ENCODE measurements at places on chromosomes 3 and 15.

GRCh38 chr15:60039316-60039715 is 35.2 kb downstream of the FOXB1 start:
- no peak for DNase-seq

GRCh38 chr3:15450438-15451215 is 23.2 kb downstream of the EAF1 start:
- no peak for DNase-seq

DNA sequence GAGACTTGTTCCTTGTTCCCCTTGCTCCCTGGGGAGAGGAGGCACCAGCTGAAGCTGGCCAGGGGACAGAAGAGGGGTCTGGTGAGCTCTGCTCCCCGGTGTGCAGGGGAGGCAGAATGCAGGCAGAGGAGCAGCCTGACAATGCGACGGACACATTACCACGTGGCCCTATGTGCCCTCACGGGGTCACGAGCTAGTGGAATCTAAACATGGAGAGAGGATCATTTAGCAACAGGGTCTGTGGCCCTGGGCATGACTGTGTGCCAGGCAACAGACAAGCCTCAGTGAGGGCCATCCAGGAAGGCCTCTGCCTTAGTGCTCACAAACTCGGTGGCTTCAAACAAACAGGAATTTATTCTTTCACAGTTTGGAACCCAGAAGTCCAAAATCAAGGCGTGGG is 8.5 kb upstream of the MUC4 start:
- DNase-seq, result no peak

GRCh38 chr3:65945953-65946352 is 92.8 kb downstream of the MAGI1 start:
- no peak for DNase-seq
